Globus pallidus (tissue), 1 donor: ENCODE measurements at places on chromosomes 11 and 22.

GRCh38 chr11:24324211-24324610, 172.6 kb upstream of the LUZP2 start:
- DNase-seq, result no peak

DNA sequence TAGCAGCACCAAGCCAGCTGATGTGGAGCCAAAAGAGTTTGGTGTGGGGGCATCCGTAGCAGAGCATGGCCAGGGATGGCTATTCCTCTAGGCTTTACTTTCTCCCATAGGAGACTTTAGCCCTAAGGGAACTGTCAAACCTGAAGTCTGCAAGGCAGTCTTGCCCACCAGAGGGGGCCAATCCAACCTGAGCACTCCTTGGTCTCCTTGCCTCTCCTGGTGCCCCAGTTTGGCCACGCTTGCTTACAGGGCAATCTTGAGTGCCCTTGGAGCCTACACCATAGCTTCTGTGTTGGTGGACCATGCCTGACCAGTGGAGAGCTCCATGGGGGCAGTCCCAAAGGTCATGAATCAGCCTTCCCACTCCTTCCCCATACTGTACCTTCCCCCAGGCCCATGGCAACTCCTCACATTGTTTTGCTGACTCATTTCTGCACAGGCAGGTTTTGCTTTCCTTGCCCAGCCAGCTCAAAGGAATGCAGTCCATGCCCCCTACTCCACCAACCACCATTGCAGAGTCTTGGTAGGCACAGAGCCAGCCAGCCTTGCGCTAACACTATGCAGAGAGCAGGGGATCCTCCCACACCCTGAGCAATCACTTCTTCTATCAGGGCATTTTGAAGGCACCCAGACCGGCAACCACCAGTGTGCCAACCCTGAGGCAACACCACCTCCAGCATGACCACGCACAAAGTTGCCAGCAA, 1421.2 kb upstream of the RAG2 start:
- DNase-seq, result no peak

DNA sequence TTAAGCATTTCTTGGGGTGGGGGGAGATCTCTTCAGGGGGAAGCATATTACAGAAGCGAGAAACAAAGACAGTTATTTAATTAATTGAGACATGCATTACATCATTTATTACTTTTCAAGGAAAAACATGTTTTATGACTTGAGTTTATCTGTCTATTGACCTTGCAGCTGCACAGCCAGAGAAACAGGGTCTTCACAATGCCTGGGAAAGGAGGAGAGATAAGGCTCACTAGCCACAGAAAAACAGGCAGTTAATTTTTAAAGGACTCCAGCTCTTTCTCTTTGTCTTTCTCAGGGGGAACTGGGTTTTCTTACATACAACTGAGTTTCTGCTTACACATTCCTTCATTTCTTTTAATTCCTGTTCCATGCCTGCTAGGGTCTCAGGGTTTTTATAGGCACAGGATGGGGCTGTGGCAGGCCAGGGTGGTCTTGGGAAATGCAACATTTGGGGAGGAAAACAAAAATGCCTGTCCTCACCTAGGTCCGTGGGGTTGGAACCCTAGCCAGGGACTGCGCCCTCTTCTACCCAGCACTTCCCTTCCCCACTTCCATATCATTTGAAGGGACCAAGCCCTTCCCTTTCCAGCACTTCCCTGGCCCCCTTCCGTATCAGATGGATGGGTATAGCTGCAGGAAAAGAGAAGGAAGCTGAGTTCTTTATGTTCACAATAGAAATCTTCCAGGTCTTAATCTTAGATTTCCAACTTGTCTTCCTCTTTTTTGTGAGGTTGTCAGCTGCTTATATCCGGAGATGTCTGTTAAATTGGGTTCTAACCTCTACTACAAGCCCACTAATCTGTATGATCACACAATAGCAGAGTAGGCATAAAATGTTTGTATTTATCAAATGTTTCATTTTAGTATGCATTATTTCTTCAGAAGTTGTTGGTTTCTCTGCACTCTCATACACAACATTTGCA, 38.3 kb downstream of the BIRC2 start:
- no peak for DNase-seq

DNA sequence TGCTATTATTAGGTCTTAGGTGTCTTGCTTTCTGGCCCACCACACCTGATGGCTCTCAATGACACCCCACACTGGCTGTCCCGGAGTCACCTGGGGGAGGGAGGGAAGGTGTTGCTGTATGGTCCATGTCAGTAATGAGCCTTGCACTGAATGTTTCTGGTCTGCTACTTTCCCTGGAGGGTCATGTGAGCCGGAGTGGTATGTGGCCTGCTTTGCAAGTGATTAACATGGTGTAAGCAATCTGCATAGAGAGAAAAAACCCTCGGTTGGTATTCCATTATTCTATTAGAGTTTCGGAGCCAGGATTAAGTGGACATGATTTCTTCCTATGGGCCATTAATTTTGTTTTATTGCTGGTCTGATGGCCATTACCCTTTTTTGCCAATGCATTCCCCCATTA, 63.9 kb downstream of the PKNOX2 start:
- no peak for DNase-seq

DNA sequence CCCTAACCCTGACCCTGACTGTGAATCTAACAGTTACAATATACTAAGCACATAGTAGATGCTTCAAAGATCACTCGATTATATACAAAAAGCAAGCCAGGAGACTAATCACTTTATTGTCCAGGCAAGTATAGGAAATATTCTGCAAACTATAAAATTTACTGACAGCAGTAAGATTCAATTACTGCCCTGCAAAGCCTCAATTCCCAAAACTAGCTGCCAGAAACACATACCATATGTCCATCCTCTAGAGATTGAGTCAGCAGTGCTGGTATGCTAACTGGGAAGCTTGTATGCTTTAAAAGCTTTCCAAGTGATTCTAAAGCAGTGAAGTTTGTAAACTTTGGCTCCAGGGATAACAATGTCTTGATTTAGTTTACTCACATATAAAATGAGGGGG, 26.1 kb downstream of the CSTF3 start:
- DNase-seq, result no peak

GRCh38 chr11:92830377-92831155, 138.9 kb upstream of the MTNR1B start:
- DNase-seq, result no peak

GRCh38 chr22:32164075-32164860, 5.2 kb upstream of the C22orf42 start:
- DNase-seq, result no peak
